ENCODE measurements at places on chromosomes 2 and 18.

GRCh38 chr2:238030422-238031155 lies 30.2 kb upstream of the SCLY start:
- no peak for DNase-seq

DNA sequence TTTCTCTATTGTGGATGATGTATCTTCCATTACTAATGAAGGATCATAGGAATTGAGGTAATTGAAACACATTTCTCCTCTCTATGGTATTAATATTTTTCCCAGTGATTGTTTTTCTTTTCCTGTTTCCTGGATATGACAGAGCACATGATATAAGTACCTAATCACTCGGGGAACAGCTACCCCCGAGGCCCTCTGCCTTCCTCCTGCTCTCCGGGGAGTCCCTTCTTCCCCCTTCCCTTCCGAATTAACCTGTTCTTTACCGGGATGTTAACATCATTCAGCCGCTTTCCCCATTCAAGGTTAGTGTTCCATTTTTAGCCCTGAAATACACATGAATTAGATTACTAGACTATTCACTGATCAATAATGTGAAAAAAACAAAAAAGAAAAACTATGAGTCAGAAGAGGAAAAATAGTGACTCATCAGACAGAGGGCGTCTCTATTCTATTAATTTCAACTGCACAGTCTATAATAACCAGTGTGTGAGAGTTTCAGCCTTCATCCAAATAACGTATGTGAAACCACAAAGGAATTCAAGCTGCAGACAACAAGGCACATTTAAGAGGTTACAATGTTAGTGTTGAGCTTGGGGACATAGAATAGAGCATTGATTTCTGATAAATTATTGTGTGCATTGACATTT lies 450.8 kb downstream of the DLGAP1 start:
- DNase-seq = no peak

DNA sequence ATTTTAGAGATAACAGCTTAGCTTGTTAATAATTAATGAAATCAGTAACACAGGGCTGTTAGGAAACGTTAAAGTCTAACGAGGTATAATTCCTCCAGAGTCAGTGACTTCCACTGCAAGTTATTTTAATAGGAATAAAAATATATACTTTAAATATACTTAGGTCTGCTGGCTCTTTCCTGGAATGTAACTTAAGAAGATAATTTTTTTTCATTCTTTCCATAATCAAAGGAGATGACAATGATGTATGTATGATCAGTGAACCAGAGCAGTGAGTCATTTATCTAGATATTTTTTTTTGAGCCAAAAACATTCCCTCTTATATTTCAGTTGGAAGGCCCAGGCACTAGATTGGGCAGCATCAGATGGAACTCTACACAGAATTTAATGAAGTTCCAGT lies 104.2 kb upstream of the LYPD1 start:
- DNase-seq = no peak

DNA sequence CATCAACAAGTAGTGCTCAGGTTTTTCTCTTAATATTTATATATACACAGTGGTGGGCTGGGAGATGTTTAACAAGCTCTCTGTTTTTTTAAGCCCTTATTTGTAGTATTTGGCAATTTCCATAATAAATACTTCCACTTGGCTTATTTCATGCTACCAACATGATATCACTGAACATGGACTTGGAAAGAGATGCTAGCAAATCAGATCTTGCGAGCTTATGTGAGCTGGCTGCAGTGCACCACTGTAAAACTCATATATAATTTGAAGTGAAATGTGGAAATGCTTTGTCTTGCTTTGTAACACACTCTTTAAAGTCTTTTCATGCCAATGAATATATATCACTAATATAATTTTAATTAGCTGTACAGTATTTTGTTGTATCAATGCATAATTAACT lies 155.7 kb downstream of the ALK start:
- no peak for DNase-seq

DNA sequence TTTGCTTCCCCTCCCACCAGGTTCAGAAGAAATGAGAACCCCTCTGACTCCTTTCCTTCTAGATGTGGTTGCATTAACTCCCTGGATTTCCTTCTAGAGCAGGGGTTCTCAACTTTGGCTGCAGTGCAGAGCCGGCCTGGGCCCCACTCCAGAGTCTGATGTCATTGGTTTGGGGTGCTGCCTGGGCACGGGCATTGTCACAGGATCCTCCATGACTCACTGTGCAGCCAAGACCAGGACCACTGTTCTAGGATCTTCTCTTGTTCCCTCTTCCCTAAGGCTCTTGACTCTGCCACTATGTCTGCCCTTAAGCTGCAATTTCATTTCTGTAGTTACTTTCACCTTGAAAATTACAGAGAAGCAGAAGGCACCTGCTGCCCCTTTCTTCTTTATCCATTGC lies 31.8 kb downstream of the TBC1D8 start:
- no peak for DNase-seq

DNA sequence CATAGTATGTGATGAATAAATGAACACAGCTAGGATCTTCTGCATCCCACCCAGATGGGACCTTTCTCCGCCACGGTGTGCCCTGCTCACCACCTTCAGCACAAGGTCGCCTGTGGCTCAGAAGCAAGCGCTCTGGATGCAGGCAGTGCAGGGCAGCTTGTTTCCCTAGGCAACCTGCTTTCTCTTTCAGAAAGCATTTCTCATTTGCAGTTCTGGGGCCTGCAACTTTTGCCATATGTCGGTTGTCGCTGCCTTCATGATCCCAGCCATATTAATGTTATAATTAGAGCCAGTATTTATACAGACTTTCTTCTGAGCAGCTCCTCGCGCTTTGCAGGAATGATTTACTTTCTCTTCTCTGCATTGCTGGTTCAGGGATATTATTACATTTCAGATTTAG lies 692.8 kb downstream of the RNF144A start:
- DNase-seq = no peak

DNA sequence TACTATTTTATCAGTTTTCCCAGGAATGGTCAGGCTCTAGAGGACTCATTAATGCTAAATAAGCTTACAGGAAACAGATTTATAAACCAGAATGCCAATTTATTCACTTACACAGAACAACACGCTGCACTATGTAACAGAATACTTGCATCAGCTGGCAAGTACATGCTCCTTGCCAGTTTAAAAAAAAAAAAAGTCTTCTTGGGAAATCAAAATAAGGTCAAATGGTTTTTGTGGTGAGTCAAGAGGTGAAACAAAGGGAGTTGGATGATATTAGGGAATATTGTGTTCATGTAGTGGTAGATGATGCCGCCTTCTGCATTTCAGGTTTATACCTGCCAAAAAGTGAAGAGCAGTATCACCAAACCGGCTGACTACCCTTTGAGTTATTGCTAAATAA lies 1322.1 kb upstream of the ZEB2 start:
- DNase-seq = no peak

DNA sequence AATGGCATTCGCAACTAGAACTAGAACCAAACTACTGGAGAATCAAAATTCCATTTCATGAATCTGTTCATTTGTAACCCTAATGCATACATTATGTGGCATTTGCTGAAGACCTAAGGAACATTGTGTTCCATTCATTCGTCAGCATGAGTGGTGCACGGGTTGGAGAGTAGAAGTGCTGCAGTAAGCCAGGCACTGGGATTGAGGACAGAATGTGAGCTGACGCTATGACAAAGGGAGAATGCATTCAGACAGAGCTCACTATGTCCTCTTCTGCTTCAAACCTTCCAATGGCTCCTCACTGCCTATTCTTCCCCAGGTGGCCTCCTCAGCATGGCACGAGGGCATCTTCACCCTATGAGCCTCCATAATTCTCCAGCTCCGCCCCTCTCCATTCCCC lies 6.3 kb upstream of the MYOM1 start:
- DNase-seq = no peak

GRCh38 chr2:20146401-20146800 lies 78.5 kb downstream of the SDC1 start:
- no peak for DNase-seq
